Astrocyte of the spinal cord (primary cell): ENCODE measurements at places on chromosomes 6 and 20.

DNA sequence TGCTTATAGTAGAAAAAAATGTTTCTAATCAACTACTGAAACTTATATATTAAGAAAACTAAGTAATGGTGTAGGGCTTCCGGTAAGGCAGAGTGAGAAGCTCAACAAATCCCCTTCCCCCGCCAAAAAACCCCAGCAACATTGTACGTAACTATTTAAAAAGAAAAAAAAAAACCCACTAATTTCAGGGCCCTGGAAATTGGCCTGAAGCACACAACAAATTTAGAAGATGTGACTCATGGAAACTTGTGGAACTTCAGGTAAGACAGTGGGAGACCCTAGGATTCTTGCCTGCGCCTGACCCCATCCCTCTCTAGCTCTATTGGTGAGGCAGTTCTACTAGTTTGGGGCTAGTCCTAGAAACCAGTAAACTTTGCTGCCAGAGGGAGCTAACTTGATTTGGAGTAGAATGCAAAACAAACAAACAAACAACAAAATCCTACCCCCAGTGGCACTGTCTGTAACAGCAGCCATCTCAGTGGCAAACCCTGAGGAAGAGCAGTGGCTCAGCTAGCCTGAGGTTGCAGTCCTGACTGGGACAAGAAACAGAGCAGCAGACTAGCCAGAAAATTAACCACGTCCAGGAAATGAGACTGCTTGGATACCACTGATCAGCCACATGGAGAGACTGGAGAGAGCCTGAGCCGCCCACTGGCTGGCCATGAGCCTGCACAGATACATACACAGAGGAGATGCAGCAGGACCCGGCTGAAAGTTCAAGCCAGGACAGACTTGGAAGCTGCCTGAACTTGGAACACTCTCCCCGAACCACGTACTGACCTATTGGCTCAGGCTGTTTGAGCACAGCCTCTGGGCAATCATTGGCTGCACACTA, 135.1 kb downstream of the TBXT start:
- peak; percentile 86 for DNase-seq

GRCh38 chr6:109606359-109606758, 84.6 kb downstream of the AK9 start:
- DNase-seq = no peak

DNA sequence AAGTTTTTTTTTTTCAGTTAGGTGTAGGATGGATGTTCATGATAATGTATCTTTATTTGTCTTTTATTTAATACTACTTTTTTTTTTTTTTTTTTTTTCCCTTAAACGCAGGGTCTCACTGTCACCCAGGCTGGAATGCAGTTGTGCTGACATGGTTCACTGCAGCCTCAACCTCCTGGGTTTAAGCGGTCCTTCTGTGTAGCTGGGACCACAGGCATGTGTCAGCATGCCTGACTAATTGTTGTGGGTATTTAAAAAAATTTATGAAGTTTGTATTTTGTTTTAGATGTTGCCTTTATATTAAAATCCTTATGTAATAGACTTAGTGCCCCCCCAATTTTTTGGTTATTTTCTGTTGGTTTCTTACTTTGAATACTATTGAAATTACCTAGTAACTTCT, 42.6 kb downstream of the NCOA3 start:
- peak; percentile 58 for DNase-seq

DNA sequence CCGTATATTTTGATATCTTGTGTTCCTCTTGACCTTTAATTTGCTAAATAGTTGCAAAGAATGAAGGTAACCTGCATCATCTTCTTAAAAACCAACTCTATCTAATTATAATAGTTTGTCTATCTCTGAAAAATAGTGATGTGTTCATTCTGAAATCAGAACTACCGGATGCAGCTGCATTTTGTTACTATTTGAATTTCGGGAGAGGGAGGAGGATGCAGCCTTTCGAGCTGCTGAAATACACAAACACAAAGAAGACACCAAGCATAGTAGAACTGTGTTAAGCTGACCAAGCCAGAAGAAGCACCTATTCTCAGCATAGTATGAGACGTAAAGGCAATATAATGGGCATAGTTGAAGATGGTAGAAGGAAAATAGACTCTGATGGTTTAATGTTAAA, 33.1 kb downstream of the PTPN1 start:
- no peak for DNase-seq

DNA sequence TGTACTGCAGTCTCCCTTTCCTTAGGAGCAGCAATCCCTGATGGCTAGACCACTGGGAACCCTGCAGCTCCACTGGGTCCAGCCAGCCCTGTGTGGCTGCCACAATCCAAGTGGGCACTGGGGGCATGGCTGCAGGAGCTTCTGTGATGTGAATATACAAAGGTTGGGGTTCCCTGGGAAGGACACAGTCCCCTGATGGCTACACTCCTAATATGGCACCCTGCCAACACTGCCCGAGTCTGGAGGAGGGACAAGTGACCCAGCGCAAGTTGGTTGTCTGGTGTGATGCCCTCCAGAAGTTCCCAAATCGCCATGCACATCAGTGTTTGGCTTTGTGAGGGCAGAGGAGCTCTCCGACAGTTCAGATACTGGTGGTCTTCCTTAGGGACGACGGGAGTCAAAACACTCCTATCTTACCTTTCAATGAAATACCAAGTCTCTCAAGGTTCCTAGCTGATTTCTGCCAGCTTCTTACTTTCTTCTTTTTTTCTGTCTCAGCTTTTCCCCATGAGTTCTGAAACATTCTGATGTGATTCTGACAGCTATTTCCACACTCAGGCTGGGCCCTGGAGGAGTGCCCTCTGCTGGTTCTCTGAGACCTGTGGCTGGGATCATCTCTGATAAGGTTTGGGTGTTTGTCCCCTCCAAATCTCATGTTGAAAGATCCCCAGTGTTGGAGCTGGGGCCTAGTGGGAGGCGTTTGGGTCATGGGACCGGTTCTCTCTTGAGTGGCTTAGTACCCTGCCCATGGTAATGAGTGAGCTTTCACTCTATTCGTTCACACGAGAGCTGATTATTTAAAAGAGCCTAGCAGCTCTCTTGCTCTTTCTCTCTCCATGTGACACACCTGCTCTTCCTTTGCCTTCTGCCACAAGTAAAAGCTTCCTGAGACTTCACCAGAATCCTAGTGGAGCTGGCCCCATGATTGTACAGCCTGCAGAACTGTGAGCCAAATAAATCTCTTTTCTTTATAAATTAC, 15.5 kb upstream of the ZFP57 start:
- DNase-seq = no peak

DNA sequence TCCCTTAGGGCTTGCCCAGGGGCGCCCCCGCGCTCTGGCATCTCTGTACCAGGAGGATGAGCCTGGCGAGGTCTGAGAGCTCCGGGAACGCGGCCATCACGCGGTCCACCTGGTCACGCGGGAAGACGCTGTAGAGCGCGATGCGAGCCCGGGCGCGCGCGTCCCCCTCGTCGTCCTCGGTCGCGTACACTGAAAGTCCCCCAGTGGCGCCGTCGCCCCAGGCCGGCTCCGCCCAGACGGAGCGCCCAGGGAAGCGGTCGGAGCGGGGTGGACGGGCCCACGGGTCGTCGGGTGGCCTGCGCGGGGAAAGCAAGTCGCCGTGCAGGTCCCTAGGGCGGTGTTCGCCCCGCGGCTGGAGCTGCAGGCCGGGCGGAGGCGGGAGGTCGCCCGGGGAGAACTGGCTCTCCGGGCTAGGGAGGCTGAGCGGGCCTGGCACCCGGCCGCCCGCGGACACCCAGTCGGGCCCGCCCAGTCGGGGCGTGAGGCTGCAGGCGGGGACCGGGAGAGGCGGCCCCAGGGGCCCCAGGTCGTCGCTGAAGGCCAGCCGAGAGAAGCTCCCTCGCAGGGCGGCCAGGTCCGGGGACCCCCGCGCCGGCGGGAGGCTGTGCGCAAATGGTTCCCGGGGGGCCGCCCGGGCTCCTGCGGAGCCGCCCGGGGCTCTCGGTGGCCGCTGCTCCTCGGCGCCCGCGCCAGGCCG, 34.0 kb downstream of the ZC3H12D start:
- no peak for DNase-seq

DNA sequence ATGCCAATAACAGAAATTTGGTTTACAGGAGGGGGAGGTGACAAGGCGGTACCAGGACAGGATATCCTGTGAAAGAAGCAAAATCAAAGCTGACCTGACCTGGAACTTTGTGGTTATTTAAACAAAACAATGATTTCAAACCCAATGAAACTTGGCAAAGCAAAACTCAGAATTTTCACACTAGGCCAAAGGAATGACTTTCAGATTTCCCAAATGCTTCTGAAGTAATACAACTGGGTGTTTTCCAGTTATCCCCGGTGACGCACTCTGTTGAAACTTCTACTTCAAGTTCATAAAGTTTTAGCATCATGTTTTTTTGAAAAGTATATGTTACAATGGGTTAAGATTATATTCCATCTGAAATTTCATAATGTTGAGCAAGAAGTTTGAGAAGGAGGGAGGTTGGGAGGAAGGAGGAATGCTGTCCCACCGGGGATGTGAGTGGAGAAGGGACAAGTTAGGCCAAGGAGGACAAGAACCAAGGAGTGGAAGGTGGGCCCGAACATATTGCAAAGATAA, 78.1 kb upstream of the TRAF3IP2 start:
- peak; percentile 90 for DNase-seq

DNA sequence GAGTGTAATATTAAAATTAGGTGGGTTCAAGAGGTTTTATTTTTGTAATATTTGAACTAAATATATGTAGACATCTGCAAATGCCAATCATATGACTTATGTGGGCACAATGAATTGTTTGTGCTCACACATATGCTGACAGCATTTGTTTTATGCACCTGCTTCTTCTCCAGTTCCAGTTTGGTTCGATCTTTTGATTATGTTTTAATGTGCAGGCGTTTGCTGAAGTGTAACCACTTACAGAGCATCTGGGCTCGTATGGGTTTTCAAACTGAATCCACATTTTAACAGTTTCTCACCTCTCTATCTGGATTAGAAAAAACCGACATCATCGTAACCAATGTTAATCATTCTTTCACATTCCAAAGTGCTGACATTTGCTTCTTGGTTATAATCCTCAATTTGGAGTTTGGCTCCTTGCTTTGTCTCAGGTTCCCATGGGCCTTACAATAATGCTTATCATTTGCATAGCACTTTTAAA, 129.1 kb upstream of the SPACA1 start:
- DNase-seq = no peak

GRCh38 chr6:34615574-34616226, 59.6 kb upstream of the SPDEF start:
- DNase-seq = no peak

DNA sequence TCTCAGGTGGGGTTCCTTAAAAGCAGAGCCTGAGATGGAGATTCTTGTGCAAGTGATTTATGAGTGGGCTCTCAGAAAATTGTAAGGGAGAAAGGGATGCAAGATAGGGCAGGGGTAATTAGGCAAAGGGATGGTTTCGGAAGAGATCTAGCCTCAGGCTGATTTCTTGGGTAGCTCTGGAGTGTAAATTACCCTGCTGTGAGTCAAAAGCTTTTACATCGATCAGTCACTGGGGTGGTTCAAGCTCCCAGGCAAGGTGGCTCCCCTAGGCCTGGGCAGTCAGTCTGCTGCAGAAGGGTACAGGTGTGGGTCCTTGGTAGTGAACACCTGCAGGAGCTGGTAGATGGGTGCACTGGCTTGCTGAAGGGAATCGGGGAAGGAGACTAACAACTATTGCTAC, 11.1 kb upstream of the PM20D2 start:
- no peak for DNase-seq

- DNase-seq = peak; percentile 63
Observed at GRCh38 chr6:55943329-55943728, 67.9 kb upstream of the BMP5 start.

DNA sequence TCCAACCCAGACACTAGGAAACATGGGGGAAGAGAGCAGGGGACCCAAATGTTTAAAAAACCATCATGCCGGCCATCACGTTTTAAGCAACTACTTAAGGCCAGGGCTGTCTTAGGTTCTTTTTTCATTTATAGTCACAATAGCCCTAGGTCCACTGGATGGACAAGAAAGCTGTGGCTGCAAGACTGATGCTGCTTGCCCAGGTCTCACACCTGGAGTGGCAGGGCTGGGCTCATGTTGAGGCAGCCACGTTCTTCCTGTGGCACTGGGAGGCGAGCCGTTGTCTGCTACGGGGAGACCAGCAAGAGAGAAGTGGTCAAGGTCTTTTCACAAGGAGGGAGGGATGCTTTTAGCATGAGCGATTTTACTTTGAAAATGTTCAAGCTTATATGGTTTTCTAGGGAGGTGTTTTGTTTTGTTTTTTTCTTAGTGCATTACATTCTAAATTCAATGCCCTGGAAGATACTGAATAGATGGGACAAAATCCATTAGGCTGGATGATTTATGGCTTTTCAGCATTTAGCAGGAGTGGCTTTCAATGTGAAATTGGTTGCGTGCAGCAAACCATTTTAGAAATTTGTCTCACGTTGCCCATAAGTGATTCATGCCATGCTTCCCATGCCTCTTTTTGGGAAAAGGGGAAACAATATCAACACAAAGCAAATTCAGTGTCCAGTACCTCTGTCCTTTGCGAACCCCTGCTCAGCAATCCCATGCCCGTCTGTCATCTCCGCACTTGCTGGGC, 106.6 kb upstream of the SNX9 start:
- no peak for DNase-seq

DNA sequence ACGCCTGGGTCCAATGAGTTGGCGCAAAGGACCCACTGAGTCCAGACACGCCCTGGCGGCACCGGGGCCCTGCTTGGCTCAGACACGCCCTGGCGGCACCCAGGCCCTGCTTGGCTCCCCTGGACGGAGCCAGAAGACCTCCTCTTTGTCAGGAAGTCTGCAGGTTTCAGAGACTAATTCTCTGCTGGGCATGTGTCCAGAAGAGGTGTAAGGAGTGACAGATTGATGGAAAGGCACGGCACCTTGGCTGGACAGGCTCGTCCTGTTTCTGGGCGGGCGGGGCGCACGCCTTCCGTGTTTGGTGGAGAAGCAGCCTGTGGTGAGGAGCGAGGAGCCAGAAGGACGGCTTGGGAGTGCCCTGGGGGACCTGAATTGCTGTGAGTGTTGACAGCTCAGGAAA, 23.1 kb upstream of the DACT2 start:
- no peak for DNase-seq

GRCh38 chr6:53282741-53283140, 66.0 kb downstream of the ELOVL5 start:
- DNase-seq = peak; percentile 73

DNA sequence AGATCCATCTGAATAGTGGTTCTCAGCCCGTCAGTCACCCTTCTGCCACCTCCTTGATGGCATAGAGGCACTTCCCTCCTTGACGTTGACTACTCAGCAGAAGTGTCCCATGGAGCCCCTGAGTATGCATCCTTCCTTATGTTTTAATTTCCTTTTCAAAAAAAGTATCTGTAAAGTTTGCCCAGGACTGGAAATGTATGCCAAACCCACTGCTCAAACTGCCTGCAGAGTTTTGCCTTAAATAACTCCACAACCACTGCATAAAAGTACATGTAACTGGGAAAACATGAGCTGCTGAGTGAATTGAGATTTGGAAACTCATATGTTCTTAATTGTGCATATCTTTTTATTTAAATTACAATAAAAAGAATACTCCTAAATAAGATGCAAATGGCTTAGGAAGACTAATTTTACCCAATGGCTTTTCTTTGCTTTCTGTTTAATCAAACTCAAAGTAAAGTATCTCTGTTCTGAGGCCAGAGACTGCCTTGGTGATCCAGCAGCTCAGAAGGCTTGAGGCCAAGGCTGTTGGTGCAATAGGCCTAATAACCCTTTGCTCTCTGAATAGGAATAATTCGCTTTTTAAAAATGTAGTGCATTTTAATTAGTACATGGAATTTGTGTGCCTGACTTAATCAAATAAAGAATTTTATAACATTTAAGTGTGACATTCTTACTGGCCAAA, 90.4 kb downstream of the FNDC1 start:
- no peak for DNase-seq

- DNase-seq = no peak
Observed at GRCh38 chr20:4681401-4681800, 40.3 kb upstream of the PRND start.
